ENCODE measurements at places on chromosomes 2 and 18. TPM values are rescaled to one million over a fixed set of nuclear protein-coding genes. Genes with fewer than 3 reads are reported as not detected.

Gene ZFP36L2
- total RNA-seq, result 5.1 TPM

Gene RAB6C
- total RNA-seq, result not detected

Gene ZNF407
- 17.2 TPM for total RNA-seq

Gene TDRD15
- total RNA-seq, result under 0.01 TPM

Gene GREB1L
- 1.2 TPM for total RNA-seq

Gene SERPINB3
- total RNA-seq, result not detected

Gene PAIP2B
- 0.54 TPM for total RNA-seq

Gene APOB
- 0.27 TPM for total RNA-seq

Gene TBR1
- total RNA-seq, result under 0.01 TPM

Gene SP5
- total RNA-seq, result not detected

Gene MC5R
- total RNA-seq, result not detected

Gene ALPP
- total RNA-seq, result not detected

Gene SIX3
- total RNA-seq, result not detected

Gene BOLL
- total RNA-seq, result not detected

Gene SPATA3
- not detected for total RNA-seq

Gene LBX2
- 1.4 TPM for total RNA-seq

Gene THUMPD2
- 7.6 TPM for total RNA-seq

Gene PIEZO2
- 56.4 TPM for total RNA-seq

Gene GCKR
- total RNA-seq, result 6.7 TPM

Gene CD302
- 6.2 TPM for total RNA-seq

Gene IHH
- total RNA-seq, result 0.09 TPM

Gene COBLL1
- total RNA-seq, result 5.7 TPM

Gene SLC11A1
- total RNA-seq, result 0.19 TPM

Gene NTSR2
- not detected for total RNA-seq

Gene GLB1L
- total RNA-seq, result 3.3 TPM

Gene ZNF385B
- total RNA-seq, result not detected
